NCI-H1436 (cell line): ENCODE measurements at places on chromosomes 4 and X.
A peak's percentile ranks its signal among the peaks of the same experiment; 100 is the strongest.

GRCh38 chr4:21136051-21136630, 435.9 kb downstream of the PACRGL start:
- DNase-seq = no peak

DNA sequence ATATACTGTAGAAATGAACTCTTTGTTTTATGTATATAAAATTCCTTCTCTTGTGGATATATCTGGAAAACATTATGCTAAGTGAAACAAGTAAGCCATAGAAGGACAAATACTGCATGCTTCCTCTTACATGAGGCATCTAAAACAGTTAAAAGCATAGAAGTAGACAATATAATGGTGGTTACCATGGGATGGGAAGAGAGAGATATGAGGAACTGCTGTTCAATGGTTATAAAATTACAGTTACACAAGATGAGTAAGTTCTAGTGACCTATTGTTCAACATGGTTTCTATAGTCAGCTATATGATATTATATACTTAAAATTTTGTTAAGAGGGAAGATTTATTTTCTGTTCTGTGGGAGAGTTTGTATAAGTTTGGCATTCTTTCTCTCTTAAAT, 43.4 kb downstream of the HTRA3 start:
- no peak for DNase-seq

DNA sequence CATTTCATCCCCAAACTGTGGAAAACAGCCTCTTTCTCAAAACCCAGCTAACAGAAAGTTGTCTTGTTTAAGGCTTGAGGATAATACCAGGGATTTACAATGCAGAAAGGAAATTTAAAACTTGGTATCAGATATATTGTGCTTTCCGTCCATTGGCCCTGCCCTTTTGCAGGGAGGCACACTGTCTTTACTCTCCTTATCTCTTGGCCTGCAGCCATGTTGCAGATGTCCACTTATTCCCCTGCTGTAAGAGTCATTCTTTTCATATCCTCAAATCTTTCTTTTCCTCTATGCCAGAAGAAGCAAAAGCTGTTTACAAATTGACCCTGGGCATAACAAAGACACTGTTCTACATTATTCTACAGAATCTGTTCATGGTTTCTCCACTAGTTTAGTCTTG, 75.6 kb upstream of the DYNLT3 start:
- DNase-seq = no peak

- no peak for DNase-seq
Observed at GRCh38 chr4:155640751-155641150, 25.9 kb upstream of the GUCY1A1 start.

- DNase-seq = no peak
Observed at GRCh38 chr4:19286924-19287323, 964.8 kb upstream of the SLIT2 start.

- no peak for DNase-seq
Observed at GRCh38 chr4:45294464-45294863, 568.1 kb upstream of the GNPDA2 start.

- DNase-seq = peak; percentile 68
Observed at GRCh38 chrX:1661048-1661921, 46.4 kb downstream of the ASMT start.

- no peak for DNase-seq
Observed at GRCh38 chr4:122764821-122765215, 32.3 kb downstream of the BBS12 start.

DNA sequence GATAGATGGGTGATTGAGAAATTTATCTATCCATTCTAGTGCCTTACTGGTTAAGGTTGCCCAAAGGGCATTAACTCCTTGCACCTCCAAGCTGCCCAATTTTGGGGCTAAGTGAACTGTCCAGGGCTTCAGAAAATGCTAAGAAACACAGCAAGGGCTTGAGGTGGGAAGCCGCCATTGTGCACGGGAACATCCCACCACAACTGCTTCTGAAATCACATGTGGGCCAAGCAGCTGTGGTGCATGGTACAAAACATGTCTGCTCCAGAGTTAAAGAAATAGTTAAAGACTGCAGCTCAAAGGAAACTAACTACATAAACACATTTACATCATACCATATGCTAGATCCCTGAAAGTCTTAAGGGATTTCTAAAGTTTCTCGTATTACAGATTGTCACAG, 144.3 kb upstream of the NDST3 start:
- DNase-seq = no peak

DNA sequence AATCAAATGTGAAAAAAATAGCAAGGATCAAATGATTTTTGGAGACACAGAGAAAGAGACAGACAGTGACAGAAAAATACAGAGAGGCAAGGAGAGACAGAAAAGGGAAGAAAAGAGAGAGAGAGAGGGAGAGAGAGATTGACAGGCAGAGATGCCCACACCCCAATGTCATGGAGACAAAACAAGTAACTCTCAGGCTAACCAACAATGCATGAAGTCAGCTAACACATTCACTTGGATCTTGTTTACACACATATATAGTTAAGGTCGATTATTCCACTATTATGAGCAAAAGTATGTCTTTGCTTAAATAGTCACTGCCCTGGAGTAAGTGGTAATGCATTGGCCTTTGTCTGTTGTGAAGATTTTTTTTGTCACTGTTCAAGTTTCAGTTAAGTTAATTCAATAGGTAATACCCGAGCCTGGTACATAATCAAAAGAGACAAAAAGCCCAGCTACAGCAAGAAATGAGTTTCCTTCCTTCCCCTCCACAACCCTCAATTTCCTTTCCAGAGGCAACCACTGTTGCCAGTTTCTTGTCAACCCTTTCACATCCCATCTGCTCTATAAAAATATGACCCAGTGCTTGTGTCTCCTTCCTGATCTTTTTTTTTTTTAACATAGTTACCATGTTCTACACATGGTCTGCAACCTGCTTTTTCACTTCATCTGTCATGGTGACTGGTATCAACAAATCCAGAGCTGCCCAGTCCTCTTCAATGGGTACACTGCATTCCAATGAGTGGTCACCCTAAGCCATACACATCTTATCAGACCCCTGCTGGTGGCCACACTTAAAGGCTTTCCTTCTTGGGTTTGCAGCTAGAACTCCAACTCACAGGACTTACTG, 52.1 kb downstream of the PROM1 start:
- no peak for DNase-seq

DNA sequence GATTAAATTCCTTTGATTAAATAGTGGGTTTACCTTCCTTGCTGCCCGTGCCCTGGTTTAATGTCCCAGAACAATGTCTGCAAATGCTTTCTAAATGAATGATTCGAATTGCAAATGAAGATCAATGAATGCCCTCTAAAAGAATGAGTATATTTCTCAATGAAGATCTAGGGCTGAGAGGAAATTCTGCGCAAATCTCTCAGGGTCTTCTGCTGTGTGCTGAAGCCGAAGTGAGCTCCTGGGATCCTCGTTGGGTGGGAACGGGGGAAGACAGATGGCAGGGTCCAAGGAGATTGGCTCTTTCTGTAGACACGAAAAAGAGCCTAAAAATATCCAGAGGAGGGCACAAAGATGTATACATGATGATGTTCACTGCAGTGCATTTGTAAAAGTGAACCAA, 224.8 kb downstream of the STIM2 start:
- no peak for DNase-seq

DNA sequence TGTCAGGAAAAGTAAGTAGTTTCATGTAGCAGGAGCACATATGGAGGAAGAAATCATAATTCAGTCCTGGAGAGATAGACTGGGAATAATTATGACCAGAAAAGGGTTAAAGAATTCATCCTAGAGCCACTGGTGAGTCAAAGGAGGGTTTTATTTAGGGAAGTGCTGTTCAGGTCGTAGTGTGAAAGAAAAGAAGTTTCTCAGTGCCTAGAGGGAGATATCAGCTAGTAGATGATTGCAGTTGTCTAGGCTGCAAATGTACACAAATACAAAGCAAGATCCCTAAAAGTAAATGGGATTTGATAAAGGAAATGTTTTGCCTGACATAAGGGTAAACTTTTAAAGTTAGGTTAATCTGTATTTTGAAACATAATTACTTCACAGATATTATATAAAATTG, 403.2 kb downstream of the ACTRT1 start:
- no peak for DNase-seq

- DNase-seq = peak; percentile 42
Observed at GRCh38 chr4:84971319-84971932, 4.9 kb upstream of the WDFY3 start.

GRCh38 chr4:111230265-111230664, 607.4 kb upstream of the PITX2 start:
- no peak for DNase-seq

DNA sequence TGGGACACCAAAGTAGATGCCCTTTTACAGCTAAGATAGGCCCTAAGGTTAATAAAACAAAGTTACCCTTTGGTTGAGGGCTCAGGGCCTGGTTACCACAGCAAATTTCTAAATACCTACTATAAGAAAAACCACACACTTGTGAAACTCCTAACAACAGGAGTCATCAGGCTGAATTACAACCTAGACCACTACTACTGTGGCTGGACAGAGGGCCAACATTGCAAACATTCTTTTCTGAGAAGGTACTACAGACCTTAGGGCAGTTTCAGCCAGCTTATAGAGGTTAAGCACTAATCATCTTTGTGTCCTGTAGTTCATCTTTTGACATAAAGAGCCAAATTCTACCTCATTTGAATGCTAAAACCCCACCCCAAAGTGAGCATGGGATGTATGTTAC, 504.0 kb downstream of the RAPGEF2 start:
- DNase-seq = no peak
